Heart left ventricle (tissue), 16 donors: ENCODE measurements at places on chromosomes 7 and 10.

GRCh38 chr7:86768967-86769760, 125.5 kb downstream of the GRM3 start:
- DNase-seq: no peak

DNA sequence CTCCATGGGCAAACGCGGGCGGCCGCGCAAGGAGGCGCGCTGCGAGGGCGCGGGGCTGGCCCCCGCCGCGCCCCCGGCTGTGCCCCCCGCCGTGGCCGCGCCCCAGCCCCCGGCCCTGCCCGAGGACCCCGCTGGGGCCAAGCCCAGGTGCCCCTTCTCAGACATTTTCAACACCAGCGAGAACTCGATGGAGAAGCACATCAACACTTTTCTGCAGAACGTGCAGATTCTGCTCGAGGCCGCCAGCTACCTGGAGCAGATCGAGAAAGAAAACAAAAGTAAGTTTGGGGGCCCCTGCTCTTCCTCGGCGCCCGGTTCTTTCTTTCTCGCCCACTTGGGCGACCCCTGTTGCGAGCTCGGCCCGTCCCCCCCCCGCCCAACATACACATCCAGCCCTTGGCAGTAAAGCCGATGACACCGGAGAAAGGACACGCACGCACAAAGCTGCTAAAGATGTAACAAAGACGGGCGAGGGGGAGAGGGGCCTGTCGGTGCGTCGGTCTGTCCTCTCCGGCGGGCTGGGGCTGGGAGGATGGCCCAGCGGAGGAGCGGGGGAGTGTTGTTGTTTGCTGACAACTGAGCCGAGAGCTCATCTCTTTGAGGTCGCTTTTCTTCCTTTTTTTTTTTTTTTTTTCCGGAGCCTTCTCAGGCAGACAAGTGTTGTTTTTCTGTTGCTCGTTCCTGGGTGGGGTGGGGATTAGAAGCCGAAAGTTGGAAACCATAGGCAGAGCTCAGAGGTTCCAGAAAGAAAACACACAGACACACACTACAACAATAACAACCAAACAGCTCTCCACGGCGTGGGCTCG, 604 bp downstream of the MXI1 start:
- peak; percentile 52 for DNase-seq

DNA sequence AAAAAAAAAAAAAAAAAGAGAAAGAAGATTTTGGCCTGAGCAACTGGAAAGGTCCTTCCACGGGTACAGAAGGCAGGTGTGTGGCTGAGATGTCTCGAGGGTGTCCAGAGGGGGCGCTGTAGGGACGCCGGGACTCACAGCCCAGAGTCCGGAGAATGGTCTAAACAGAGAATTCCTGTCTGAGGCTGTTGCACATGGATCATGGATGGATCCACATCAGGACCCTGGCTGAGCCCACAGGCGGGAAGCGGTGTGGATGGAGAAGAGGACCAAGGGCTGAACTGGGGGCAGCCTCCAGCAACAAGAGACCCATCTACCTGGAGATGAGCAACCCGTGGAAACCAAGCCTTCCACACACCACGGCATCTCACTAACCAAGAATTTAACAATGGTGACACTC, 55.0 kb downstream of the PKD1L1 start:
- no peak for DNase-seq

- no peak for DNase-seq
Observed at GRCh38 chr7:30214651-30215137, 69.7 kb upstream of the ZNRF2 start.

DNA sequence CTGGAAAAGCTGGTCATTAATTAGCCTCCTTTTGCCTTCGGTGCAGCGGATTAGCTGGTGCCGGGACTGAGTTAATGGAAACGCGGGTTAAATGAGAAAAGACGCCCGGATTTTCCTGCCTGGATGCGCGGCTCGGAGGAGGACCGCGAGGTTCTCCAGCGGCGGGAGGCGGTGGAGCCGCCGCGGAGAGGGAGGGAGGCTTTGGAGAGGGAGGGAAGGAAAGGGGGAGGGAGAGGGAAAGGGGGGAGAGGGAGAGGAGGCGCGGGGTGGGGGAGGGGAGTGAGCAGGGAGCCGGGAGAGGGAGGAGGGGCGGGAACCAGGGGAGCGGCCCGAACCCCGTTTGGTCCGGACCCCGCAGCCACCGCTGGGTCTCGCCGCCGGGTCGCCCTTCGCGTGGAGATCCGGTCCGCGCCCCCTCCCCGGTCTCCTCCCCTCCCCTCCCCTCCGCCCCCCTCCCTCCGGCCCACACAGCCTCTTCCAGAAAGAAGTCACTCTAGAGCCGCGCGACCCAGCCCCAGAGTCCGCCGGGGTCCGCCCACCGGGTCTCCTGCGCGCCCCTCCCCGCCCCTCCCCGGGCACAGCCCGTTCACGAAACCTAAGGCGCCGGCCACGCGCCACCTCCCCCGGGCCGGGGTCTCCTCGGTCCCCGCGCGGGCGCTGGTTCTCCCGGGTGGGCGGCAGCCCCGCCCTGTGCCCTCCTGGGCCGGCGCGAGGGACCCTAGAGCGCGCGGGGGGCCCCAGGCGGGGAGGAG, 347.5 kb downstream of the DNAJB6 start:
- DNase-seq: no peak

DNA sequence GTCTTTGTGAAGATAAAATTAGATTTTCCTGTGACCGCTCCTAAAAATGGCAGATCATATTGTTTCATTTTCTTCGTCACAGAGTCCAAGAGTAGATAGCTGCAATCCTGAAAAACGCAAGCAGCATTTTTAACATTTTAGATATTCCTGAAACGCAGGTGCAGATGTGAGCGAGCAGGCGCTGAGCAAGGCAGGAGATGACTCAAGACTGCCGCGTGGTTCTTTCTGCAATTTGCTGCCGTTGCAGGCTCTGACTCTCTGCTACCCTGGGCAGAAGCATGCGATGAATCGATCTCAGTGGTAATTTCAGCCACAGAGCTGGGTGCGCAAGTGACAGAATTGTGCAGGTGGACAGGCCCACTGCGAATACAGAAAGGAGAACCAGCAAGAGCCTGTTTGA, 331.9 kb downstream of the ACTR3B start:
- no peak for DNase-seq

DNA sequence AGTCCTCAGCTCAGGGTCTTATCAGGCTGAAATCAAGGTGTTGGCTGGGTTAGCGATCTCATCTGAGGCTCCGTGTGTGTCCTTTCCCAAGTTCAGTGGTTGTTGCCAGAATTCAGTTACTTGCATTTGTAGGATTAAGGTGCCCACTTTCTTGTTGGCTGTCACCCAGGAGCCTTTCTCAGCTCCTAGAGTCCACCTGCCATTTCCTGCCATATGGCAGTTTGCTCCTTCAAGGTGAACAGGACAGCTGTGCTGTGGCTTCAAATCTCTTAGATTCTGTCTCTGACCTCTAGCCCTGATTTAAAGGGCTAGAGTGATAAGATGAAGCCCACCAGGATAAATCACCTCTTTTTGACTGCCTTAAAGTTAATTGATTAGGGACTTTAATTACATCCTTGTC, 1.0 kb upstream of the HIF1AN start:
- DNase-seq: no peak

- DNase-seq: no peak
Observed at GRCh38 chr7:37281368-37282092, 167.1 kb downstream of the ELMO1 start.

DNA sequence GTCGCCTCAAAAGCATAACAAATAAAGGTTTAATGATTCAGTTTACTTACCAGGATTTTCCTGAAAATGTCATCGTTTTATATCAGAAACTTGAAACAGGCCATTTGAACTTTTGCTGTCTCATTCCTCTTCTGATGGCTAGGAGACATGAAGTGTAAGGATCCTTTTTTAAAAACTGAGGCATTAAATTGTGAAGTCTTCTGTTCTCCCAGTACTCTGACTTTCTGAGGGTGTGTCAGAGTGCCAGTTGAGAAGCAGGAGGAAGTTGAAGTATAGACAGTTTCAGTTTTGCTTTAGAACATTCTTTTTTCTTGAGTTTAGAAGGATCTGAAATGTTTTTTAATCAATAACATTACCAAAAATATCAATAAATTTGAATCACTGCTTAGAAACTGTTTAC, at the start of gene SAMD9L:
Gene SAMD9L (minus strand): TSS at position 242 of the 400 bp plus-strand sequence. CDS start 12,414 bp downstream, outside the sequence.
- no peak for DNase-seq

- DNase-seq: no peak
Observed at GRCh38 chr7:140889645-140890044, 35.1 kb downstream of the BRAF start.

- DNase-seq: no peak
Observed at GRCh38 chr10:24000271-24000813, 208.6 kb upstream of the KIAA1217 start.

DNA sequence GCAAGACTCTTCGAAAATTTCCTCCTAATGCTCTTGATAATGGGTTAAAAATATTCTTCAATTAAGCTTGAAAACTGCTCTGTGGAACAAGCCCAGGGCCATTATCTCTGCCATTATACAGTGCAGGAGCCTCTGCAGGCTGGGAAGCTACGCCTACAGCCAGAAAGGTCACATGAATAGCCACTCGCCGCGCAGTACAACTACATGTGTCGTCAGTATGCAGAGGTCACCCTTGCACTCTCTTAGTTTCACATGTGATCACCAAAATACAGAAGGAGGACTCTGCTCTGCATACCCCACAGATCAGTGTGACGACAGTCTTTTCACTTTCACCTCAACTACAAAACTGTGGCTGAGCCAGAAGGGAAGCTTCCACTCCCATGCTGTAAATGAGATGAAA, 141.8 kb upstream of the C1QL3 start:
- DNase-seq: peak; percentile 58

GRCh38 chr10:88901206-88901983, 21.4 kb downstream of the STAMBPL1 start:
- DNase-seq: no peak

- DNase-seq: no peak
Observed at GRCh38 chr10:123093489-123093888, 42.3 kb upstream of the HMX3 start.

DNA sequence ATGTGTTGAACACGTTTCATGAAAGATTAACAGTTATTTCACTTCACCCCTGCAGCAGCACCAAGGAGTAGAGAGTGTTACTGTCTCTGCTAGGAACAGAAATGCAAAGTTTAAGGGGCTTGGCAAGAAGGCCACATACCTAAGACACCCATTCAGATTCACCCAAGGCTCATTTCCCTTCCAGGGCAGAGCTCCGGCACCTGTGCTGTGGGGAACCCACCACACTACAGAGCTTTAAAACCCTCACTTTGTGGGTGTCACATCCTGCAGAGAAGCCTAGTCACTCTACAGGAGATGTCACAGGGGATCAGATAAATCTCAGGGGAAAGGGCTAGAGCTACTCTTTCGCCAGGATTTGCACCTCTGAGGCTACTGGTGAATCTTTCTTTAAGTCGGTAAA, 176.1 kb upstream of the KLF6 start:
- DNase-seq: no peak
